ENCODE measurements at places on chromosomes 4 and X.

- DNase-seq, result no peak
Observed at GRCh38 chr4:150580306-150580705, 1.6 kb upstream of the MAB21L2 start.

GRCh38 chrX:9866633-9867032 lies 80.4 kb downstream of the SHROOM2 start:
- DNase-seq, result no peak

DNA sequence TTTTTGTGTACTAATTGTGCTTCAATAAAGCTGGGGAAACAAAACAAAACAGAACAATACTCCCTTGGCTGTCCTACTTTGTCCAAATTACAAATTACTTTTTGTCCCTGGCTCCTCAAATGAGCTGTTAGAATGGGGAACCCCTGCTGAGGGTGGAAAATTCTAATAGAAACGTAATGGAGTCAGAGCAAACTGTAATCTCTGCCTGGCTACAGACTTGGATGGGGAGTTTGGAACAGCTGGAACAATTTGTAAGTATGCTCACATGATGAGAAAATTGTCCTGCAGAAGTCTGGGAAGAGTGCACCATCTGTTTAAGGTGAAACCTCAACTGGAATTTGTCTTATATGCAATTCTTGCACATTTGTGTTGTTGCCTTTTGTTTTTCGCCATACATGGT lies 364.4 kb upstream of the CLNK start:
- no peak for DNase-seq

- peak; percentile 20 for DNase-seq
Observed at GRCh38 chrX:130079824-130080406, 30.4 kb downstream of the ELF4 start.

DNA sequence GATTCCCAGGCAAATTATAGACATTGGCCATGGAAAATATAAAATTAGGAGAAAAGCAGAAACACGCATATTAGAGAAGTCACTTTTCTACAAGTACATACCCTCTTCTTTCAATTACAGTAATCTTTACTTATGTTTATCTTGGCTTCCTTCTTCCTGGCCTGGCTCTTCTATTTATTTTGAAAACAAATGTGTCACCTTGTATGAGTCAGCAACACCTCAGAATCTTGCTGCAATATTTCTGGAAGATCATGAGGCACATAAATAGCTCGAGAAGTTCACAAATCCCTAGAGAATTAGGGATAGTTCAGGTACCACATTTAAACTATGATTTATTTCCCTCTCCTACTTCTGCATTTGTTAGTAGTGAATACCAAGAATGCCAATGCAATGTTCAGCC lies 124.6 kb downstream of the ANOS1 start:
- no peak for DNase-seq

DNA sequence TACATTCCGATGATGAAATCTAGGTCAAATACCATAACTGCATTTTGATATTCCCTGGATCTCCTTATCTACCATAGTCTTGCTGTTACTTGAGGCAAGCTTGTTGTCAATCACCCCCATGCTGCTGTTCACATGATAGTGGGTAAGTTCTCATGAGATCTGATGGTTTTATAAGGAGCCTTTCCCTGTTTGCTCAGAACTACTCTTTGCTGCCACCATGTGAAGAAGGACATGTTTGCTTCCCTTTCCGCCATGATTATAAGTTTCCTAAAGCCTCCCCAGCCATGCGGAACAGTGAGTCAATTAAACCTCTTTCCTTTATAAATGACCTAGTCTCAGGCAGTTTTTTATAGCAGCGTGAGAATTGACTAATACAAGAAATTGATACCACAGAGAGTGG lies 432.0 kb downstream of the GLUD2 start:
- no peak for DNase-seq

DNA sequence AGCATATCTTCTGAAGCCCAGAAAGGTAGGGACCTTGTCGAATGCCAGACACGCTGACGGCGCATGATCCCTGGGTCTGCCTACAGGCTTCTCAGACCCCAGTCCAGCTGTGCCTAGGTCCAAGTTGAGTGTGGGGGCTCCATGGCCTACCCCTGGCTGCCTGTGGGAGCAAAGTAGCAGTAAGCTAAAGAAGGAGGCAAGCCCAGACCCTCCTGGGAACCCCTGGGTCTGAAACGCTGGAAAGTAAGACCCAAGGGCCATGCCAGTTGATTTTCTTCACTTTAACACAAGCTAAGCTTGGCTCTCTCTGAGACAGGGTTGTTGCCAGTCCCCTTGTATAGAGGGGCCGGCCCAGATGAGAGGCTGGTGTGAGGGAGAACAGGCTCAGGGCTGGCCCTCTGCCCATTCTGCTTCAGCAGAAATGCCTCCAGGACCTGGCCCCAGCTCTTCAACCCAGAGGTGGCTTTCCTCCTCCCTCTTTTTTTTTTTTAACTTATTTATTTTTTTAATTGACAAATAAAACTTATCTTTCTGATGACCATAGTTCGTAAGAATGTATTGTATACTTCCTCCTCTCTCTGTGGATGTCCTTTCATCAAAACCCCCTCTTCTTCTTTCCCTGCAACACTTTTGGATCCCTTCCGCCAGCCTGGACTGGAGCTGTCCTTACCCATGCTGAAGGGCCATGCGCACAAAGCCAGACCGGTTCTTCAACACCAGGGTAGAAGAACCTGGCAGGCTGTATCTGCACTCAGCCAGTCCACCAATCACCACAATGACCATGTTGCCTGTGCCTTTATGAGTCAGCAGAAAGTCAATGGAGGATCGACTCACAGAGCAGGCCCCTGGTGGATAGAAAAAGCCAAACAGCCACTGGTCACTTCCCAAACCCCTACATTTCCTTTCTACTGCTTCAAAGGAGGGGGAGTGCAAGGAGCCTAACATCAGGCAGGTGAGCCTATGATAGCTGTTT lies 7.1 kb downstream of the AWAT2 start:
- no peak for DNase-seq

Measured in stimulated activated CD4-positive, alpha-beta T cell treated with anti-CD3 and anti-CD28 coated beads, Interleukin-1b, Interleukin-23, amount 100 ng/mL, for 1 hour (primary cell).